ENCODE measurements at places on chromosomes 3 and 15.

DNA sequence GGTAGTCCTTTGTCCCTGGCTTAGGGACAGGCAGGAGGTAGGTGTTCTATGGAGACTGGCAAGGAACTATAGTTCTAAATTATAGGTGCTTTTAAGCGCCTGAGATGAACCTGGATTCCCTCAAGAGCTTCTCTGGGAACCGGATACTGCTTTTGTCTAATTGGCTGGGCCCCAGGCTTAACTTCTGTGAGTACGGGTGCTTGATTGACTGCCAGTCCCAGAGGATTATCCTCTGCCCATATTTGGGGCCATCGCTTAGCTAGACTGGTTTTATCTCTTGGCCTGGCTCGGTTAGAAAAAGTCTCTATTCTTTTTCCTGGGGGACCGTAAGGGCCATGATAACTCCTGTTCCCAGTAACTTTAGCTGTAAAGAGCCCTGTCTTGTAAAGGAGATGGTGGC lies 339.1 kb downstream of the KCNH8 start:
- DNase-seq: peak; percentile 92

DNA sequence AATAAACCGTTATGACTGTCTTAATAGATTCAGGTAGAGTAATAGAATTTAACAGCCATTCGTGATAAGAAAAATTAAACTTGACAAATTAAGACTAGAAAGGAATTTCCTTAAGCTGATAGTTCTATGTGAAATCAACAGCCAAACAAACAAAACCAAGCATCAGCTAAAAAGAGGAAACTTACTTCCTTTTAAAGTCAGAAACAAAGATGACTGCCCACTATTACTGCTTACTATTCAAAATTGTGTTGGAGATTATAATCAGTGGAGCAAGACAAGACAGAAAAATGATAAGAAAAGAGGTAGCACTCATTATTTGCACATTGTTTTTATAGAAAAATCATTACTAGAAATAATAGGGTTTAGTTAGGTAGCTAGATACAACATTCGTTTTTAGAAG lies 13.8 kb upstream of the FAH start:
- no peak for DNase-seq

- no peak for DNase-seq
Measured at GRCh38 chr3:35871009-35871408, 231.7 kb downstream of the ARPP21 start.

- peak; percentile 90 for DNase-seq
Measured at GRCh38 chr3:72041511-72041910, 256.6 kb upstream of the PROK2 start.

- DNase-seq: no peak
Measured at GRCh38 chr3:87615506-87615905, 339.1 kb upstream of the POU1F1 start.

Data from WERI-Rb-1 (cell line).